ENCODE measurements at places on chromosomes 11 and 22. TPM values are rescaled to one million over a fixed set of nuclear protein-coding genes. Genes with fewer than 3 reads are reported as not detected.
A peak's percentile ranks its signal among the peaks of the same experiment; 100 is the strongest.

Gene STIM1
- total RNA-seq, result 31.6 TPM

DNA sequence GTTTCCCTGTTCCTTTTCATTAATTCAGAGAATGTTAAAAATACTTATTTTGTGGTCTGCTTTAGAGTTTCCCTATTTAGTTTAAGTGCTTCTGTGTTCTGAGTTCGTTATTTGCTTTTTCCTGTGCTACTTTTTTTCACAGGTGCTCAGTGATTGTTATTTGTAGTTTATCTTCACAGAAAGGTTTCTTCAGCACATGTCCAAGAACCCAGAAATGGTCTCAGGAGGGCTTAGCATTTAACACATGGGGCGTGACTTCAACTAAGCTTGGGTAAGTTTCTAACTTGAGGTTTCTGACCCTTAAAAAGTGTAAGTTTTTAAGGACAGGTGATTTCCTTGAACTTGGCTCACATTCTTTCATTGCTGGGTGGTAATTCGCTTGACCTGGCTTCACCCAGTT is 157.3 kb downstream of the AASDHPPT start:
- no peak for DNase-seq
- no peaks in the 10 kb centered on the region for H3K36me3 ChIP-seq
- H3K27ac ChIP-seq, result no peak overlapping the region
- no peaks in the 10 kb centered on the region for H3K27me3 ChIP-seq
- no peaks in the 10 kb centered on the region for H3K4me1 ChIP-seq

Gene C11orf52
- total RNA-seq, result not detected

DNA sequence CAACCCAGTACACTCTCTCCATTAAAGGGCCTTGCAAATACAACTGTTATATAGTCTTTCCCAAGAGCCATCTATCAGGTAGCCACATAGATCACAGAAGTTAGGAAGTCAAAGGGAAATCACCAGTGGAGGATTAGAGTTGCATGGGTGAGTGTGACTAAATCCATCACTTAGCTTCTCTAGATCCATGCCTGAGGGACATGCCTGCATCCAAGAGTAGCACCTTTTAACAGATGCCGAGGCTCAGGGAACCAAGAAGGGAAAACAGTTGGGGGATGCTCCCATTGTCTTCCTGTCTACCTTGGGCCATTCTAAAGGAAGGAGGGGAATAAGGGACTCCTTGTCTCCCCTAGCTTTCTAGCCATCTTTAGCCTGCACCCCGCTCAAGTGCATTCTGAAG is 77.9 kb downstream of the XRRA1 start:
- no peak overlapping the region for H3K4me3 ChIP-seq
- DNase-seq, result no peak

GRCh38 chr11:70205766-70206165 is 2.7 kb downstream of the FADD start:
- no peak overlapping the region for H3K4me3 ChIP-seq
- H3K27me3 ChIP-seq, result no peaks in the 10 kb centered on the region
- H3K4me1 ChIP-seq, result peaks cover 18% of the 10 kb centered on the region
- peaks cover 8% of the 10 kb centered on the region for H3K36me3 ChIP-seq
- no peak overlapping the region for H3K27ac ChIP-seq

DNA sequence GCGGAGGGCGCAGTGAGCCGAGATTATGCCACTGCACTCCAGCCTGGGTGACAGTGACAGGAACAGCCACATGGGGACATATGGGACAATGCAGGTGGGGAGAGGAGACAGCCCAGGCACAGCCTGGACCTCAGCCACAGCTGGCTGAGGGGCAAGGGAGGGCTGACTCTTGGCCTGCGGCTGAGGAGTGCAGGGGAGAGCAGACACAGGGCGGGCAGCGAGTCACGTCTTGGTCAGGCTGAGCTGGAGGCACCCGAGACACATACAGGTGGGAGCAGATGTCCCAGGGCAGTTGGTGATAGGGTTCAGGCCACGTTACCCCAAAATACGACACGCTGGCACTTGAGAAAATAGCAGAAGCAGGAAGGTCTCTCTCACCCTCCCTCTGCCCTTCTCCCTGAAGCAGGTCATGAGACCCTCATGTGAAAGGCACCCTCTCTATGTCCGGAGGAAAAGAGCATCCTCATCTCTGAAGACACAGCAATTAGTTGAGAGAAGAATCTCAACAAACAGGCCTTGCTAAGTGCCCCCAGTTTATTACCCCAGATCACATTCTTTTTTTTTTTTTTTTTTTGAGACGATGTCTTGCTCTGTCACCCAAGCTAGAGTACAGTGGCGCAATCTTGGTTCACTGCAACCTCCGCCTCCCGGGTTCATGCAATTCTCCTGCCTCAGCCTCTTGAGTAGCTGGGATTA is 10.5 kb downstream of the KIAA0930 start:
- no peaks in the 10 kb centered on the region for H3K36me3 ChIP-seq
- no peak overlapping the region for H3K4me3 ChIP-seq
- no peak overlapping the region for H3K27ac ChIP-seq
- H3K4me1 ChIP-seq, result peaks cover 11% of the 10 kb centered on the region

DNA sequence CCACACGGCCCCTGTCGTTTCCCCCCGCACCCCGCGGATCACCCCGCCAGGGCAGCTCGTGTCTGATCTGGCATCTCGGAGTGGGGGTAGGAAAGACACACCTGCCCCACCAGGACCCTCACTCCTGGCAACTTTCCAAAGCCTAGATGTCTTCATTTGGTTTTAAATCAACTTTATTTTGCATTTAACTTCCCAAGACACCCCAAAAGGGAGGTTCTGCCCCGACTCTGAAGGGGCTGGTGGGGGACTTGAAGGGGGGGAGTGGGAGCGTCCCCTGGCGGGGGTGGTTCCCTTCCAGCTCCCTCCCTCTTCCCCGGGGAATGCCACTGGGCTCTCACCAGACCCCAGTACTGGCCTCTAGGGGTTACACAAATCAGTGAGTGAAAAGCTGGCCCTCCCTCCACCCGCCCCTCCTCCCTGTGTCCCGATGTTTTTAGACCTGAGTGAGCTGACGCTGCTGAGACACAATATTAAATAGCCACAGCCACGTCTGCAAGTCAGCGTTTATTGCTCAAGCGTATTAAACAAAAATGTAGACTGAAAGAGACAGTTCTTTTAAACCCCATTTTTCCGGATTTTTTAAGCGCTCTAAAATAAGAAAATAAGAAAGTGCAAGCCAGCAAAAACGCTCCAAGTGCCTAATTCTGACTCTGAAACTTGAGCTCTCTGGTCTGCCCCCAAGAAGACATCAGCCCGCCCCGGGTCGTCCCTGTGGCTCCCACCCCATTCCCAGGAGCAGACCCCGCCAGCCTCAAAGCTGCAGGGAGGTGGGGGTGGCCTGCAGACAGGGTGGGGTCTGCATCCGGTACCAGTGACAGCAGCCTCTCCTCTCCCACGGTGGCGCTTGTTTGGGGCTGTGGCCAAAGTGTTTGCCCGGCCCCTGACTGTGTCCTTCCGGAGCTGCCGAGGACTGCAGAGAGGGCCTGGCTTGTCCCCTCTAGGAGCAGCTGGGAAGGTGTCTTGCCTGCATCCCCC is 1.1 kb upstream of the TTLL8 start:
- no peaks in the 10 kb centered on the region for H3K36me3 ChIP-seq
- H3K4me1 ChIP-seq, result peaks cover 9% of the 10 kb centered on the region
- no peak for DNase-seq
- H3K27ac ChIP-seq, result no peak overlapping the region
- peaks cover 33% of the 10 kb centered on the region for H3K27me3 ChIP-seq
- no peak overlapping the region for H3K4me3 ChIP-seq

- no peaks in the 10 kb centered on the region for H3K4me1 ChIP-seq
- H3K27ac ChIP-seq, result no peak overlapping the region
- DNase-seq, result no peak
- H3K27me3 ChIP-seq, result peaks cover 10% of the 10 kb centered on the region
- H3K36me3 ChIP-seq, result no peaks in the 10 kb centered on the region
These were observed 77.3 kb downstream of the SCN3B start for GRCh38 chr11:123577081-123577598.

- no peaks in the 10 kb centered on the region for H3K27me3 ChIP-seq
- no peaks in the 10 kb centered on the region for H3K36me3 ChIP-seq
- no peak for DNase-seq
- H3K4me1 ChIP-seq, result peaks cover 26% of the 10 kb centered on the region
These were observed 690 bp upstream of the UVRAG start for GRCh38 chr11:75814363-75814676.

GRCh38 chr22:49286181-49286760 is 541.4 kb downstream of the BRD1 start:
- no peaks in the 10 kb centered on the region for H3K36me3 ChIP-seq
- H3K27ac ChIP-seq, result no peak overlapping the region
- DNase-seq, result no peak
- no peaks in the 10 kb centered on the region for H3K4me1 ChIP-seq
- no peaks in the 10 kb centered on the region for H3K27me3 ChIP-seq

Gene KCNJ1
- not detected for total RNA-seq

- no peaks in the 10 kb centered on the region for H3K27me3 ChIP-seq
- H3K4me3 ChIP-seq, result no peak overlapping the region
- H3K36me3 ChIP-seq, result no peaks in the 10 kb centered on the region
- peaks cover 4% of the 10 kb centered on the region for H3K4me1 ChIP-seq
- DNase-seq, result peak; percentile 84
These were observed 141.2 kb upstream of the TIMP3 start for GRCh38 chr22:32660292-32660691.

Gene ZNF408
- total RNA-seq, result 12.8 TPM

- no peak overlapping the region for H3K27ac ChIP-seq
- no peaks in the 10 kb centered on the region for H3K4me1 ChIP-seq
- H3K36me3 ChIP-seq, result peaks cover 7% of the 10 kb centered on the region
- H3K4me3 ChIP-seq, result no peak overlapping the region
These were observed 10.0 kb upstream of the NFRKB start for GRCh38 chr11:129905402-129905801.

- H3K27ac ChIP-seq, result no peak overlapping the region
- H3K27me3 ChIP-seq, result no peaks in the 10 kb centered on the region
- peak; percentile 39 for DNase-seq
- no peak overlapping the region for H3K4me3 ChIP-seq
- H3K4me1 ChIP-seq, result no peaks in the 10 kb centered on the region
These were observed 103.6 kb downstream of the NECTIN1 start for GRCh38 chr11:119625206-119625978.

DNA sequence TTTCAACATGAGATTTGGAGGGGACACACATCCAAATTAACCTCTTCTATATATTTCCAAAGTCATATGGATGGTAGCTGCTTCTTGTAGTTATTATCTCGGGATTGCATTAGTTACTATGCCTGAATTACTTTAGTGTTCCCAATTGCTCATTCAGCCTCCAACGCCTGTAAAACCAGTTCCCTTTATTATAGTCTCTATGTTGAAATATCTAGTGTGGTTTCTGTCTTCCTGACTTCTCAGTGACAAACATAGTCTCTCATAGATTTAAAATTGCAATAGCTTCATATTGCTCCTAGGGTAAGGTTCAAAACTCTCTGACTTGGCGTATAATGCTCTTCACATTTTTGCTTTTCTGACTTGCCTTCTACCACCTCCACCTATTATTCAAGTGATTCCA is 366.4 kb downstream of the CASP12 start:
- H3K27me3 ChIP-seq, result no peaks in the 10 kb centered on the region
- H3K36me3 ChIP-seq, result no peaks in the 10 kb centered on the region
- no peak for DNase-seq
- H3K27ac ChIP-seq, result no peak overlapping the region
- H3K4me3 ChIP-seq, result no peak overlapping the region
- H3K4me1 ChIP-seq, result no peaks in the 10 kb centered on the region

GRCh38 chr11:1007279-1007678 is 29.2 kb downstream of the MUC6 start:
- no peak overlapping the region for H3K4me3 ChIP-seq
- no peak overlapping the region for H3K27ac ChIP-seq
- H3K36me3 ChIP-seq, result peaks cover 94% of the 10 kb centered on the region
- no peaks in the 10 kb centered on the region for H3K4me1 ChIP-seq
- H3K27me3 ChIP-seq, result no peaks in the 10 kb centered on the region

GRCh38 chr22:31537019-31537535 is 40.7 kb downstream of the SFI1 start:
- H3K27me3 ChIP-seq, result no peaks in the 10 kb centered on the region
- no peak overlapping the region for H3K27ac ChIP-seq
- DNase-seq, result peak; percentile 1
- H3K4me1 ChIP-seq, result peaks cover 10% of the 10 kb centered on the region

- H3K27me3 ChIP-seq, result no peaks in the 10 kb centered on the region
- peaks cover 33% of the 10 kb centered on the region for H3K36me3 ChIP-seq
- no peaks in the 10 kb centered on the region for H3K4me1 ChIP-seq
- H3K4me3 ChIP-seq, result no peak overlapping the region
- no peak for DNase-seq
- H3K27ac ChIP-seq, result no peak overlapping the region
These were observed 26.9 kb upstream of the LDHA start for GRCh38 chr11:18367431-18367830.

- H3K27ac ChIP-seq, result no peak overlapping the region
- no peaks in the 10 kb centered on the region for H3K36me3 ChIP-seq
- no peak overlapping the region for H3K4me3 ChIP-seq
These were observed 5.3 kb upstream of the RHOD start for GRCh38 chr11:67051180-67051893.

DNA sequence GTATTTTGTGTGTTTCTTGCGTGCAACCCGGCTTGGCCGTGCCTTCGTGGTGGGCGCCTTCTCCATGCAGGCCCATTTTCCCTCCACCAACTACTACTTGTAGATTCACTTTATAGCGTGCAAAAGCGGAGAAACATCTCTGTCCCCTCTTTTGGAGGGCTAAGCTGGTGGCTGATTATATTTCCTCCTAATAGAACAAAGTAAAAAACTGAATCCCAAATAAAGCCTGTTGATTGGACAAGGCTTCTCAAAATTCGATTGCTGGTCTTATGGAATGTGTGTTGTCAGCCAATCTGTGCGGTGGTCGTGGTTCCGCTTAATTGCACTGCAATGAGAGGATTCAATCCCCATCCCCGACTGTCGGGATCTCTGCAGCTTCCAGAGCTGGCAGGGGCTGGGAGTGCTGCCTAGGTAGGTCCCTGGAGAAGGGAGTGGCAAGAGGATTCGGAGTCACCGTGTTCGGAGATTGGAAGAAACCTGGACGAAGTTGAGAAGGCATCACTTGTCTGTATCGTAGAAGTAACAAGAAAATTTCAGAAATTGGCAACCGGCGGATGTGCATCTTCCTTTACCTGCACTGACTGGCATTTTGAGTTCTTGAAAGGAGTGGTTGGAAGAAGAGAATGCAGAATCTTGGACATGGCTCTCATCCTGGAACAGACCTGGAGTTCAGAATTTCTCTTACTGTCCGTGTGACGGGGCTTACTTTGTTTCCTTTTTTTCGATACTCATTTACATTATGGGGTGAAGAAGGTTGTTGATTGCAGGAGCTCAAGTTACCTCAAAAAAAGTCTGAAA is 1.1 kb downstream of the HMGXB4 start:
- DNase-seq, result no peak
- H3K27ac ChIP-seq, result peak overlapping the region; percentile 97
- peaks cover 14% of the 10 kb centered on the region for H3K36me3 ChIP-seq
- H3K4me3 ChIP-seq, result peak overlapping the region; percentile 95
